ENCODE measurements at places on chromosomes 12 and 14.

- no peak for DNase-seq
Observed at GRCh38 chr12:114415525-114415868, 9.6 kb upstream of the TBX5 start.

DNA sequence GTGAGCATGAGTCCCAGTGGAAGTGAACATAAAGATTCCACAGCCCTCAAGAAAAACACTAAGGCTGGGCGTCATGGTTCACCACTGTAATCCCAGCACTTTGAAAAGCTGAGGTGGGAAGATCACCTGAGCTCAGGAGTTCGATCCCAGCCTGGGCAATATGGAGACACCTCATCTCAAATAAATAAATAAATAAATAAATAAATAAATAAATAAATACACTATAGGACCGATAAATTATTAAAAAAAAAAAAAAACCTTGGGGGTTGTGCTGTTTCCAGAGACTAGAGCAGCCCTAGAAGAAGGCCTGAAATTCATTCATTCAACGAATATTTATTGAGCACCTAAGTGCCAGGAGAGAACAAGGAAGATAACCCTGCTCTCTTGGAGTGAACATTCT lies 1.5 kb upstream of the KANSL2 start:
- DNase-seq: no peak

DNA sequence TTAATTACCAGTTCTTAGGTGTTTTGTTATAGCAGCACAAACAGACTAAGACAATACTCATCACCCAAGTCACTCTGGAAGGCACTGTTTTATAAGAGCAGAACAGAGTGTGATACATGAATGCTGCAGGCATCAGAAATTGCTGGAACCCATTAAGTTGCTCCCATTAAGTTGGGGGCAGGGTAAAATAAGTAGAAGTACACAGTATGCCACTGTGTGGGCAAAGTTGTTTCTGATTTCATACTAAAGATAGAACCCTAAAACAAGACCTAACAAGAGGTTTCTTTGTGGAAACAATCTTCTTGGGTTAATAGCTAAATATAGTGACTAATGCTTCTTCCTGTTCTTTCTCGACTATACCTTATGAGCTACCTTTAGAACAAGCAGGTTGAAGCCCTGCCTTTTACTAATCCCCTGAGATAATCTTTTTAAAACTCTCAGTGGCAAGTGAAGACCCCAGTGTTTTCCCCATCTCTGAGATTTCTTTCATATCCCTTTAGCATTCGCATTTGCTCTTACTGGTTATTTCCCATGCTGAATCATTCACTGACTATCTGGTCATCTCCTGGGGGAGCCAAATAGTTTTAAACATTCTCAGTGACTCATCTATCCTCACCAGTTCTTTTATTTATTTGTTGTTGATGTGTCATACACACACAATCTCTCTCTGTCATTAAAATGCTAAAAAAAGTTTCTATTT lies 52.3 kb downstream of the SOCS2 start:
- peak; percentile 94 for DNase-seq

DNA sequence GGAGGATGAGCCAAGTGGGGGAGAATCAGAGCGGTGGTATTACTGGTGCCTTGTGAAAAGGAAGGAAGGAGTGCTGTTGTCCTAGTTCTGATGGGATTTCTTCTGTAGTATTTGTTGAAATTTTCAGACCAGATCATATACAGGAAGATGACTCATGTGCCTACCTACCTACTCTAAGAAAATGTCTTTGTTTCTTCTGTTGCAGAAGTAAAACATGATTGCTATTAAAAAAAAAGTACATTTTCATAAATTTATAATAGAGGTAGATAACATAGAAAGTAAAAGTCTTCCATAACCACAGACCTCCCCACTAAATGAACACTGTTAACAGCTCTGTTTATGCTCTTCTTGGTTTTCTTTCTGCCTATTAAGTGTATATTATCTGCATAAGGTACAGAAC lies 26.9 kb downstream of the SAMD4A start:
- no peak for DNase-seq

- no peak for DNase-seq
Observed at GRCh38 chr12:113844495-113845210, 121.5 kb downstream of the RBM19 start.

DNA sequence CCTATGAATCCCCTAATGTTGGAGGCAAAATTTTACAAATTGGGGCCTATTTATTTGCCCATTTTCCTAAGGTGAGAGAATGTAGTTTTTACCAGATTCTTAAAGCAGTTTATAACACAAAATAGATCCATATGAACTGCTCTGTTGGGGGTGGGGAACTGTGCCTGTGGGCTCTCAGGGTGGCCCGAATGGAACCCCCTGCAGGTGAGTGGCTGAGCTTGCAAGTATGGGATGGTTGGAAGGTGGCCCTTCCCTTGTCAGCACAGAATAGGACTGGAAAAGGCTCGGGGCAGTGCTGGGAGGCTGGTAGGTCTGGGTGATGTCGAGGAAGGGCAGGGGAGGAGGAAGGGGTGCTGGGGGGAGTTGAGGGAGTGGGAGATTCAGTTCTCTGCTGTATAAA lies 4.9 kb downstream of the VSX2 start:
- DNase-seq: no peak
